Activated CD8-positive, alpha-beta memory T cell treated with anti-CD3 and anti-CD28 coated beads for 4 hours (primary cell): ENCODE measurements at places on chromosomes 7 and 10.

- DNase-seq, result no peak
Observed at GRCh38 chr7:676972-677385, 49.5 kb upstream of the DNAAF5 start.

DNA sequence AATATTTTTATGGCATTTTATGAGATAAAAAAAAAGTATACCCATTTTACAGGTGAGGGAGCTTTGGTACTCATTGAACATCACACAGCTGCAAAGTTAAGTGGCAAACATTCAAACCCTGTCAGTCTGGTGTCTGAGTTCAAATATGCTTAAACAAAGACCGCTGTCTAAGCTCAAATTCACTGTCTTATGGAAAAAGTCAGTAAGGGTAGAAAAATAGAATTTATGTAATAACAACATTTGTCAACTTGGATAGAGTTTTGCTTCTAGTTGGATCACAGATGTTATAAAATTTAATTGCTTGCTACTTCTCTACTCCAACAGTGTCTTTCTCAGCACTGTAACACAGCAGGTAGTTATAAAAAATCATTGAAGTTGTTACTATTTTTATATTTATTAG is 161.7 kb upstream of the CSTF2T start:
- no peak for DNase-seq

GRCh38 chr7:2037808-2038522 is 194.8 kb downstream of the MAD1L1 start:
- no peak for DNase-seq

- DNase-seq, result no peak
Observed at GRCh38 chr10:118957966-118958365, 71.5 kb upstream of the NANOS1 start.

GRCh38 chr10:122182308-122182707 is 88.8 kb upstream of the BTBD16 start:
- DNase-seq, result no peak

GRCh38 chr7:45583296-45583695 is 9.1 kb downstream of the ADCY1 start:
- no peak for DNase-seq

- DNase-seq, result no peak
Observed at GRCh38 chr10:18500576-18500975, 150.8 kb downstream of the NSUN6 start.

DNA sequence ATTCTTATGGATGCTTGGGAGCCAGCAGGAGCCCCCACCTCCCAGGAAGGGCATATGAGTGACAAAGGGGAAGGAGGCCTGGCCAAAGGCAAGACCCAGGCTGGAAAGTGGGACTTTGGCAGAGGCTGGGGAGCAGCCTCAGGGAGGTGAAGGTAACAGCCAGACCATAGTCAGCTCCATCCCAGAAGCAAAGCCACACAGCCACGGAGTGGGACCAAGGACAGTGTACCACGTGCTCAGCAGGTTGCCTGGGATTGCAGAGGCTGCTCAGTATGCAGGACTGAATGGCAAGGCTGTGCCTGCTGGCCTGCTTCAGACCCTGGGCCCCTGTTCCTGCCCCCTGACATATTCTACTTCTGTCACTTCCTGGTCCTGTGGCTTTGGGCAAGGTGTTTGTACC is 17.6 kb upstream of the GPR26 start:
- DNase-seq, result no peak

- DNase-seq, result no peak
Observed at GRCh38 chr10:95505084-95505610, 56.0 kb downstream of the SORBS1 start.

- no peak for DNase-seq
Observed at GRCh38 chr7:50838675-50839377, 56.1 kb upstream of the GRB10 start.

GRCh38 chr10:95397747-95398146 is 106.9 kb upstream of the PDLIM1 start:
- no peak for DNase-seq

- no peak for DNase-seq
Observed at GRCh38 chr10:5373307-5373706, 8.5 kb downstream of the UCN3 start.

DNA sequence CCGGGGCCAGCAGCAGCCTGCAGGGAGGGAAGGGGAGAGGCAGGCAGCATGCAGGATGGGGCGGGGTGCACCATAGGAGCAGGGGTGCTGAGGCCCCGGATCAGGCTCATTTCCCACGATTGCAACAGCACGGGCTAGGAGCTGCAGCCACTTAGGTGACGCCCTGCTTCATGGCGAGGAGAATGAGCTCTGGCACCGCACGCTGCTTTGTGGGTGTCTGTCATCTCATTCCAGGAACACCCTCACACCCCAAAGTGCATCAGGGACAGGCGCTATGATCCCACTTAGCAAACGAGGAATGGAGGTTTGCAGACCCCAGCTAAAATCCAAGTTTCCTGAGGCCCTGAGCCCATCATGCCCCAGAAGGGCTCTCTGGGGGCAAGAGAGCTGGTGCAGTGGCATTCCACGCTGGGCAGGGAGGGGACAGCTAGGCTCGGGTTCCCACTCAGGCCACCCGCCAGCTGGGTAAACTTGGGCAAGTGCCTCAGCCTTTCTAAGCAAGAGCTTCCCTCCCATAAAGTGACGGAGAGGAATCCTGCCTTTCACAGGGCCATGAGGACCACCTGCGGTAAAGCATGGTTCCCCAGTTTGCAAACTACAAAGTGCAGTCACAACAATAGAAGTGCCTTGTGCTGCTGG is 9.3 kb downstream of the KCNH2 start:
- DNase-seq, result no peak

DNA sequence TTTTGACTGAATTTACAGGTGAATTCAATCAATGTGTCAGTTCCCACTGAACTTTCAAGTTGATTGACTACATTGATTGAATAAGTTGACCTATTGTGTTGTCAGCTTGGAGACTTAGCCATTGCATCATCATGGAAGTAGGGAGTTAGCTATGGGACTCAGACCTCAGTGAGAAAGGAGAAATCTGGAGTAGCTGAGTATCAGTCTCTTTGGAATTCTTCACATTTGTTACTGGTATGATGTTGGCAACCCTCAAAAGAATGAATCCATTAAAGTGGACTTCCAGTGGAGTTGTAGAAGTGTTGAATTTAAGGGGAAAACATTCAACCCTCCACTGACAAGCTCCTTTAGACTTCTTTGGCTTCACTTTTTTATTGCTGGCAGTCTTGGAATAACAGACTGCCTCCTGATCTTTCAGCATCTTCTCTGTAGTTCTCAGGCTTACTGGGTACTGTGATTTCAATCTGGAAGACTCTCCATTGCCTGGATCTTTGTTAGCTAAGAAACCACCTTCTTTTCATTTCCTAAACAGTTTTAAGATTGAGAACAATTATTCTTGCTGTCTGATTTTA is 160.3 kb upstream of the NRP1 start:
- no peak for DNase-seq

DNA sequence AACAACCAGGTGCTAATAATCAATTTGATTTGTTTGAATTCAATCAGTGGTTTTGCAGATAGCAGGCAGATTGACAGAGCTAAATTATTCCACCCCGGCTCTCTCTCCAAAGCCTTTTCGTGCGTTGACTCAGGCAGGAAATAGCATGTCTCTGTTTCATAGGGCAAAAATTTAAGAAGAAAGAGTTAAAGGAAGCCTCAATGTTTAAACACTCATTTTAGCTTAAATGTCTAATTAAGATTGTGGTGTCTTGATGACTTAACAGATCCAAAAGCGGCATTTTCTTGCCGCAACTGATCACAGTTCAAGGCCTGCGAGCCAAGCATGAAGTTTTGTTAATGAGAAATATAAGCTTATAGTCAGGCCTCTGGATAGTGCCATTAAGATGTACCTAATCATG is 1051.1 kb upstream of the AUTS2 start:
- no peak for DNase-seq

DNA sequence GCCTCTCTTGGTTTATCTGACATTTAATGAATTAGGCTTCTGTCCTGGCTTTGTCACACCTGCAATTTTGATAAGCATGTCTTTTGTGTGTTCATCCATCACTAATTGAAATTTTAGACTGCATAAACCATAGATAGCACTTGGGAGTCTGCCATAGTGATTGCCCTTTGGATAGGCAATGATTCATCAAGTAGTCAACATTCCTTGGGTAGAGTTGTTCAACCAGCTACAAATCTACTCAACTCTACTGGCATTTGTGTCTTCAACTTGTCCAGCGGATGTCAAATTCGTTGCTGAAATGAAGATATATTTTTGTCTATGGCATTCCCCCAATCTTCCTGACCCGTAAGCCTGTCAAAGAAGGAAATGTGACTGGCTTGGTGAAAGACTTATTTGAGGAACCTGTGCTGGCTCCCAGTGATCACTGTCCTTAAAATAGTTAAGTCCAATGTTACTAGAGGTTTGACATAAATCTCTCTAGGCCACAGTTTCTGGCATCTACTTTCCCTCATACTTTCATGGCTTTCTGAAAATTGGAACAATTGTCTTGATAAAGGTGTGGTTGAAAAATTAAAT is 33.7 kb upstream of the CREB5 start:
- DNase-seq, result no peak

DNA sequence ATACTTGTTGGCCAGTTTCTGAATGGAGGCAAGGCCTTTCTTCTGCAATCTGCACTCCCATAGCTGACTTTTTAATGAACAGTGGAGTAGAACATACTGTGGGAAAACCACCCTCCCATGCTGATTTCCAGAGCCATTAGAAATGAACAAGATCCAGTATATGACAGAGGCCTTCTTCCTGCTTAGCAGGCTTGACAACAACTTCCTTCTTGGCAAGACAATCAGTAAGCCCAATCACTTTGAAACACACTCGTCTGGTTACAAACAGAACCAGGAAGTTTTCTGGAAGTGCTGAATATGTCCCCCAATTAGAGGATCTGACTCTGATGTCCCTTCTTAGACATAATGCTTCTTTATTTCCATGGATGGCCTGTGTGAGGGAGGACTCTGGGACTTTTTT is 103.4 kb downstream of the SAMD9 start:
- DNase-seq, result no peak

DNA sequence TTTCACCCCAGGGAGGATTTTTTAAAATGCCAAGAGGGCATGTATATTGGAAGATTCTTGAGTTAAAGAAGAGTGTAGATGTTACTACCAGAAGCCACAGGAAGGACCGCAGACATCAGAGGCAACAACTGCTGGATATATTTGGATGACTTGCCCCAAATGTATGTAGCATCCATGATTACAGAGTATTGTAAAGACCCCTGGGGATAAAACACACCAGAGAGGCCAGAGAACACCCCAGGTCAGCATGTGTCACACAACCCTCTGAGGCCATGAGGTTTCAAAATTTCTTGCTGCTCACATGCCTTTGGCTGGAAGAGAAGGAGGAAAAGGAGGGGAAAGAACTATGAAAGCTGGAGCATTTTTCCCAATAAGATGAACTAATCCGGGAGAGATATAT is 108.0 kb upstream of the LSM8 start:
- no peak for DNase-seq
